ENCODE measurements at places on chromosomes 5 and 9.

DNA sequence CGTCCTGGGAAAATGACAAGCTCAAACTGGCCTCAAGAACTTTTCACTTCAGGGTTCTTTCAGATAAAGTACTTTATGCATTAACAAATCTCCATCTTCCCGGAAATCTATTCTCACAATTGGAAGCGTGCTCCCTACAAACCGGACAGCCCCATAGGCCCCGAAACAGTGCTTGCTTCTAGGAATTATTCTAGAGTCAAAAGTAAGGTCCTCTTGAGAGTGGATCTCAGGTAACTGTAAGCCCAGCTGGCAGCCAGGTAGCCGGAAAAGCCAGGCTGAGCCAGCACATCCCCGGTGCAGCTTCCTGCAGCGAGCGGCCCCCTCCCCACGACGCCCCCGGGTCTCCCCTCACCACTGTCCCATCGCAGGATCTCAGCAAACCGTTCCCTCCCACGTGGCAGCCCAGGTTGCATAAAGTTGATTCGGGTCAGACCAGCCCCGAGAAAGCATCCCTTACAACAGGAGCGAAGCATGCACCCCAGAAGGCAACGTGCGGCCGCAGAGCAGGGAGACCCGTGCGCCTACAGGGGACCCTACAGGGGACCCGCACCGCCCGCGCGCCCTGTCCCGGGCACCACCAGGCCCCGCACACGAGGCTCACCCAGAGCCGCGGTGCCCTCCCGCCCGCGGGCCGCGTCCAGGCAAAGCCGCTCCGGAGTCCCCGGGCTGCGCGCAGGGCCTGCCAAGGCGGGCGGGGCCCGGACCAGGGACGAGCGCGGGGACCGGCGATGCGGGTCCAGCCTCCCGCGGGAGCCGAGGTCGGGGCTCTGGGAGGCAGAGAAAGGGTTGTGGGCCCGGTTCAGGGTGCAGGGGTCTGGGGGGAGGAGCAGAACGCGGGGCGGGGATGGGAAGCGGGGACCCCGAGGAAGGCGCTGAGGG is 920 bp downstream of the LPCAT1 start:
- peak; percentile 61 for DNase-seq

- DNase-seq: peak; percentile 32
Measured at GRCh38 chr5:79800979-79801827, 111.6 kb downstream of the CMYA5 start.

DNA sequence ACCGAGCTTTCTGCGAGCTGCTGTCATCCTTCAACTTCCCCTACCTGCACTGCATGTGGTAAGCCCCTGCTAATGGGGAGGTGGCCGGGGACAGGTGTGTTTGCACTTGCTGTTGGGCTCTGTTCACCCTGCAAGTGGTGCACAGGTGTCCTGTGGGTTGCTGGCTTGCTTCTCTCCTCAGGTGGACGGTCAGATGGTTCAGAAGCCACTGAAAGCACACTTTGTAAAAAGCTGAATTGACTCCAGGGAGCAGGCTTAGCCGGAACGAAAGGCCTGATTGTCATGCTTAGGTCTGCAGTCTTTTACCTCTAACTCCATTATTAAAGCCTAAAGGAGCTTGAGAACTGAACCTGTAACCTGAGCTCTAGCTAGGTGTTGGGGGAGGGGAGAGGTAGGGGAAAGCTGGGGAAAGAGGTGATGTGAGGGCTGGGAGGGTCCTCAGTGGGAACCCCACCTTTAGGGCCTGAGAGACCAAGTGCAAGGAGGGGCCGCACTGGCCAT is 37.6 kb downstream of the ACER2 start:
- no peak for DNase-seq

DNA sequence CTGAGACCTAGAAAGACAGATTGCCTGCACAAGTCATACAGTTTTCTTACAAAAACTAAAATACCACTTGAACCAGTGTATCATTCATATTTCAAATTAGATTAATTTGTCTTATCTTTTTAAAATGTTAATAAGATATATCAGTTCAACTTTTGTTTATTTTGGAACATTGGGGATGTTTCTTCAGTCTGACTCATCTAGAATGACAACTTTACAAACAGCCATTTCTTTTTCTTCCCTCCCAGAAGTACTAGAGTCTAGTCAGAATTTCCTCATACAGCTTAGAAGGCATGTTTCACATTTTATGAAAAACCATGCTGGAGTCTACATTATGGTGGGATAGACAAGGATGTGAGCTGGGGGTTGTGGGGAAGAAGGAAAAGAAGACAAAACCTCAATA is 262.5 kb downstream of the NFIB start:
- no peak for DNase-seq

DNA sequence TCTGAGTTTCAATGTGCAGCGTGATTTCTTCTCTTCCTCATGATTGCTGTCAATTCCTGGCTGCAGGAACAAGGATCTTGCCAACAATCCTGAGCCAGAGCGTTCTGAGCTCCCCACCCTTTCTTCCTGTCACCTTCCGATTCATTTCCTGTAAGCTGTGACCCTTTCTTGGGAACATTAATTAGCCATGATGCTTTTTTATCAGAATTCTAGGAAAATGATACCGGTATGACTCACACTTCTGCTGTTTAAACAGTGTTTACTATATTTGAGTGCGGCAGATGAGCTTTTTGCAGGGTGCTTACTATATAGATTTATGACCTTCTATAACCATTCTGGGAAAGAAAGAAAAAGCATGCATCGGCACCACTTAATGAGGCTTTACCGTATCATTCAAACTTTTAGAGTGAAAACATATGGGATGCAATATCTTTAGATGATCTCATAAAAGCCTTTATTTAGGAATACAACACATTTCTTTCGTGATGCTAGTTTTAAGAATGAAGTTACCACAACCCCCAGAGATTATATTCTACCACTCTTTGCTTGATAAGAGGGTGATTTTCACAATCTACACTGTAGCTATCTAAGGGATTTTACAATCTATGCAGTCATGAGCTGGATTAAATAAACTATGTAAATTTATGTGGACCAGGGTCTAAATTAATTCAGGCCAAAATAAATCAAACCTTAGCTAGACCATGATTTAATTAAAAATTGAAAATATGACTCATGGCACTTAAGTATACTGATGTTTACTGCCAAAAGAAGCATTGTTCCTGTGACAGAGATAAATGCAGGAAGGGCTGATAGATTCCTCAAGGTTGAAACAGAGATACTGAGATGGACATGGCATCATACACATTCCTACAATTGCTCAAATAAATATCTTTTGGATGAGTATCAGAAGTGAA is 38.0 kb upstream of the OSMR start:
- DNase-seq: no peak

All from AG20443 (cell line).